ENCODE measurements at places on chromosomes 3 and 15.

- no peak for DNase-seq
Observed at GRCh38 chr15:33508703-33509102, 197.9 kb downstream of the RYR3 start.

DNA sequence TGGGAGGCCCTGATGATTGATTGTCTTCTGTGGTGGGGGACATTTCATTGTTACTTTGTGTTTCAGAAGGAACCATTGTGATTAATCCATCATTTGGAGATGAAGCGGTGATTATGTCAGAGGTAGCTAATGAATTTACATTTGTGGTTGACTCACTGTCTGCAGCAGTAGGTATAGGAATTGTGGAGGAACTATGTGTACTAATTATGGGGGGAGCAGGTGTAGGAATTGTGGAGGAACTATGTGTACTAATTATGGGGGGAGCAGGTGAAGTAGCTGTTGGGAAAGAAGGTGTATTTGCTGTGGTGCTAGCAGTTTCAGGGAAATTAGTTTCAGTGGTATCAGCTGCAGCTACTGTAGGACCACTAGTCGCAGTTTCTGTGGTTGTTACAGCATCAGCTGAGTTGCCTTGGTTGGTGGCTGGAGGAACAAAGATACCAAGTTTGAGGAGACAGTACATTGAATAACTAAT, 6.9 kb downstream of the MUC13 start:
- no peak for DNase-seq

- no peak for DNase-seq
Observed at GRCh38 chr3:77746892-77747291, 707.0 kb downstream of the ROBO2 start.

DNA sequence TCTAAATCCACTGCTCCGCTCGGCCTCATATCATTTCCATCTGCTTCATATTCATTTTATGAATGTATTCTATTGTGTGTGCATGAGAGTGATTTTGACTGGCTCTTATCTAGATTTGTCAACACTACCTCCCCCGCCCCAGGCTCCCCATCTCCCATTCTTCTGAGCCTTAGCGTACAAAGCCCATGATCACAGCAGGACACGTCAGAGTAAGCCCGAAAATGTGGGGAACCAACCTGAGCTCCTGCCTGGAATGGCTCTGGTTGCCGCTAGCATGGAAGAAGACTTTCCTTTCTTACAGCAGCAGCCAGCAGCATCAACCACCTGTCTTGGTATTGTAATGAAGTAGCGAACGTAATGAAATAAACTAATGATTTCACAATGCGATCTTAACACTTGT, 61.4 kb downstream of the GABRB3 start:
- no peak for DNase-seq

DNA sequence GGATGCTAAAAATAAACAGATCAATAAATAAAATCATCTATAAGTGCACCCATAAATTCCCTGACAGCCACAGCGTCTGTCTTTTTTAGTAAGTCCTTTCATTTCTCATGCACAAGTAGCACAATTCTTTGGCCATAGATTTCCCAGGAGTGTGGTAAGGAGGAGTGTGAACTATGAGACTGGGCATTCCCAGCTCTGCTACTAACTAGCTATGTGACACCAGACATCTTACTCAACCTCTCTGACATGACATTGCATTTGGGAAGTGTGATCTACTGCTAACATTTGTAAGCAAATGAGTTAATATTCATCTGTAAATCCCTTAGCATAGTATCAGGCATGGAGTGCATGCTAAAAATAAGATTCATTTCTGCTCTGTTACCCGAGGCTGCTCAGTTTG, 301.7 kb downstream of the NTRK3 start:
- DNase-seq: no peak

- no peak for DNase-seq
Observed at GRCh38 chr3:171379281-171379680, 80.9 kb downstream of the TNIK start.

GRCh38 chr15:66404532-66404931, 17.8 kb downstream of the MAP2K1 start:
- peak; percentile 48 for DNase-seq

GRCh38 chr3:11522398-11522715, 121.4 kb downstream of the VGLL4 start:
- DNase-seq: no peak
